Activated naive CD8-positive, alpha-beta T cell treated with anti-CD3 and anti-CD28 coated beads, Interleukin-2, amount 50 U/mL, for 24 hours (primary cell): ENCODE measurements at places on chromosomes 6 and 20.
A peak's percentile ranks its signal among the peaks of the same experiment; 100 is the strongest.

DNA sequence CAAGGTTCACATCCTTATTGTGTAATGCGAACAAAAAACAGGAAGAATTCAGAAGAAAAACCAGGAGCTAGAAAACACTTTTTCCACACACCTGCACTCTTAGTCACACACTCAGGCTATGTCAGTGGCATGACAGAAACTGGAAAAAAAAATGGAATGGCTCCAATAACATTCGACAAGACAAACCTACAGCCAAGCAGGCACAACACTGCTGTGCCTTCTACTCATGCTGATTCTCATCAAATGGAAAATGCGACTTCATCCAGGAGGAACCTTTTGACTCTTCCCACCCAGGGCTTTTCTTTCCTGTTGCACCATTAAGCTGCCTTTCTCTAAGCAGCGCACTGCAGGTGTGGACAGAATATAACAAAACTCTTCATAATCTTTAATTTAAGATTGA lies 163.2 kb upstream of the BTBD3 start:
- DNase-seq: no peak

GRCh38 chr6:14290772-14291330 lies 173.3 kb downstream of the CD83 start:
- no peak for DNase-seq

DNA sequence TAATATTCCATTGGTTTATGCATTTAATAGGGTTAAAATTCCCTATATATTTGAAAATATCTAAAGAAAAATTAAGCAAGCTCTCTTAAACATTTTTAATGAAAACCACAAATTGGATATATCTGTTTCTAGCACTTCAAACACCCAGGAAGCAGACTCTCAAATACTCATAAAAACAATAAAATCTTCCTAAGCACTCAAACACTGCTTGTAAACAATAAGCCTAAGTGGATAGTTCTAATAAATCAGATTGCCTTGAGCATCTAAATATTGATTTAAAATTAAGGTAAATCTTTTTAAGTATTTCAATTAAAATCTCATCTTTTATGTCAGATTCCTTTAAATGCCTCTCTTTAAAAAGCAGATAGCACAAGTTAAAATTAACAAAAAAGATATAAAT lies 254.4 kb downstream of the KCNQ5 start:
- no peak for DNase-seq

DNA sequence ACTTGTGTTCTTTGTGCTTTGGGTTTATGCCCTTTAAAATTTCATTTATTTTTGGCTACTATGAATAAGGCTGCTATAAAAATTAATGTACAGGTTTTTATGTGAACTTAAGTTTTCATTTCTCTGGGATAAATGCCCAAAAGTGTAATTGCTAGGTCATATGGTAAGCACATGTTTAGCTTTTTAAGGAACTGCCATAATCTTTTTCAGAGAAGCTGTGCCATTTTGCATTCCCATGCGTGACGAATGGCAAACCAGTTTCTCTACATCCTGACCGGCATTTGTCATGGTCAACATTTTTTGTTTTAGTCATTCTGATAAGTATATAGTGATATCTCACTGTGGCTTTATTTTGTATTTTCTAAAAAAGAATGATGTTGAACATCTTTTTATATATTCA lies 236.0 kb upstream of the SGK1 start:
- DNase-seq: no peak

DNA sequence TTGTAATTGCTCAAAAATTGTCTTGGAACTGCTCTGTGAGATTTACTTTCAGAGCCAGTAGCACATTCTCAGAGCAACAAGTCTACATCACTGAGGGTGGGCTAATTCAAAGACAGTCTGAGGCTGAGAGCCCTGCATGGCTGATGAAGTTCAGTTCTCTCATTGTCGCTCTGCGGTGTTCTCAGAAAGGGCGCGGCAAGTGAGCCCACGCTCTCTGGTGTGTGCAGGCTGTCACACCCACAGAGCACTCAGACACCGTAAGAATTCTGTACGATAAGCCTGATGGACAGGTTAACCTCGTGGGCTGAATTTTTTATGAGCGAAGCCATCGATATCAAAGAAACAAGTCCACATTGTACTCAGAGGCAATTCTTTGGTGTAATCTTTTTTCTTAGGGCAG lies 557.8 kb downstream of the HACE1 start:
- no peak for DNase-seq

- DNase-seq: no peak
These were observed 10.3 kb downstream of the ZNF337 start for GRCh38 chr20:25686081-25687067.

- DNase-seq: no peak
These were observed 637.4 kb downstream of the MMUT start for GRCh38 chr6:48825501-48826151.

- no peak for DNase-seq
These were observed 15.8 kb upstream of the STX16 start for GRCh38 chr20:58635279-58635665.

DNA sequence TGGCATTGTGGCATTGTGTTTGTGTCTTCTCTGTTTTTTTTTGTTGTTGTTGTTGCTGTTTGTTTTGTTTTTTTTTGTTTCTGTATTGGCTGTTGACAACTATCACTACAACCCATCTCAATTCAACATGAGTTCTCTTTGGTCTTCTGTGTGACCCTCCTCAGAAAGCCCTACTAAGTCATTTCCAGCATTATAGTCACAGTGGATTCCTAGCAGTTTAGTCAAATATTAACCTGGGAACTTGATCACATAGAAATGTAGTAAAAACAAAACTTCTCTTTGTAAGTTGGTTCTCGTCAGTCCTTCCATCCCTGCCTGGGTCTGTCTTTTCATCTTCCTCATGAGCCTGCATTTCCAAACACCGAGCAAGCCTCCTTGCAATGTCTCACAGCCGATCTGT lies 16.8 kb downstream of the SLC17A2 start:
- no peak for DNase-seq

GRCh38 chr6:87102151-87102621 lies 7.3 kb upstream of the CGA start:
- no peak for DNase-seq

DNA sequence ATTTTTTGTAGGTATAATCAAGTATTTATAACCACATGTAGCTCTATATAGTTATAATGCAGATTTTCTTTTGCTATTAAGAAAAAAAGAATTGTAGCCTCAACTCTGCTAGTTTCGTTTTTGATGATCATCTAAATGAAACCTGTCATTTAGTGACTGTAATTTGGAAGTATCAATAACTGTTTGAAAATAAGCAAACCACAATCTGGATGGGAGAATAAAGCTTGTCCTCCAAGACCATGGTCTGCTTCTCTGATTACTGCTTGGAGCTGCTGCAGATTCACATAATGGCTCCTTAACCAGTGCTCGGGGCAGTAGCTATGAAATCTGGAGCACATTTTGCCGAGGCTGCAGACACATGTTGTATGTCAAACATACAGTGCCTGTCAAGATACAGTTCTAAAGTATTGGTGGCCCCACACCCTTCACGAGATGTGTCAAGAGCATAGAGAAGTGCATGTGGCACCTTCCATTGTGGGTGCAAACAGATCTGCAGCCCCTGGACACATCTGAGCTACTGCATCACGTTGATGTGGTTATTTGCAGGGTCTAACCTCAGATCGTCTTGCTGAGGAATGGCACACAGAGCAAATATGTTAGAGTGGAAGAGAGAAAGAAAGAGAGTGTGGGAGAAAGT lies 255.7 kb upstream of the SUPT3H start:
- DNase-seq: no peak

GRCh38 chr6:44868910-44869309 lies 459.2 kb upstream of the RUNX2 start:
- no peak for DNase-seq

DNA sequence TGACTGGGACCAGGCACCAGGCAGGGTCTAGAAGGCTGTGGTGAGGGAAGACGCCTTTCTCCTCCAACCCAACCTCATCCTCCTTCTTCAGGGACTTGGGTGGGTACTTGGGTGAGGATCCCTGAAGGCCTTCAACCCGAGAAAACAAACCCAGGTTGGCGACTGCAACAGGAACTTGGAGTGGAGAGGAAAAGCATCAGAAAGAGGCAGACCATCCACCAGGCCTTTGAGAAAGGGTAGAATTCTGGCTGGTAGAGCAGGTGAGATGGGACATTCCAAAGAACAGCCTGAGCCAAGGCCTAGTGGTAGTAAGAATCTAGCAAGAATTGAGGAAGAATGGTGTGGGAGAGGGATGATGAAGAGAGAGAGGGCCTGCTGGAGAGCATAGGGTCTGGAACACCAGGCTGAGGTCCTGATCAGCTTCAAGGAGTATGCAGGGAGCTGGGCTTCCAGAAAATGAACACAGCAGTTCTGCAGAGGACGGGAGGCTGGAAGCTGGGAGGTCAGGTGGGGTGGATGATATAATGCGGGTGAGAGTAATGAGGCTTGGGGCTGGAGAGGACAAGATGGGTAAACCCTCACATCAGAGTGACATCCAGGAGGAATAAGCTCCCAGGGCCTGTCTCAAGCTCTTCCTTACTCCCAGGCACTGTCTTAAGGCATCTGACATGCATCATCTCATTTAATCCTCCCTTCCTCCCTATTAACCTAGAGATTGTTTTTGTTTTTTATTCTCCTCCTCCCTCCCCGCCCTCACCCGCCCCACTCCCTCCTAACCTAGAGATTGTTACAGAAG lies 45.2 kb upstream of the TTPAL start:
- DNase-seq: no peak

- DNase-seq: no peak
These were observed 53.3 kb upstream of the EYA4 start for GRCh38 chr6:133187657-133188453.

DNA sequence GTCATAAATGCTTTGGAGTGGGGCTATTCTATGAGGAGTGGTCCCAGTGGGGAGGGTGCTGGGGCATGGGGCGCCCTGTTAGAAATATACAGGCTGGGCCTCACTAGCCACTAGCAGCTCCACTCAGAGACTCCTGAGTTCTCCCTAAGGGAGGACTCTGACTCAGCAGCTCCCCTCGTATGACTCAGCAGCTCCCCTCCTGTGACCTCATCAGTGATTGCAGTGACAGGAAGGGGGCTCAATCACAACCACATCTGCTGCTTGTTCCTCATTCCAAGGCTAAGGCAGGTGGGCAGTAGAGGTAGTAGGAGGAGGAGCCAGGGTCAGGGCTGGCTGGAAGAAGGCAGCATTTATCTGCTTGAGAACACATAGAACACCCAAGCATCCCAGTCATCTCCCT lies 73.7 kb downstream of the PRND start:
- peak; percentile 25 for DNase-seq

GRCh38 chr6:11064836-11065235 lies 20.7 kb upstream of the ELOVL2 start:
- no peak for DNase-seq

DNA sequence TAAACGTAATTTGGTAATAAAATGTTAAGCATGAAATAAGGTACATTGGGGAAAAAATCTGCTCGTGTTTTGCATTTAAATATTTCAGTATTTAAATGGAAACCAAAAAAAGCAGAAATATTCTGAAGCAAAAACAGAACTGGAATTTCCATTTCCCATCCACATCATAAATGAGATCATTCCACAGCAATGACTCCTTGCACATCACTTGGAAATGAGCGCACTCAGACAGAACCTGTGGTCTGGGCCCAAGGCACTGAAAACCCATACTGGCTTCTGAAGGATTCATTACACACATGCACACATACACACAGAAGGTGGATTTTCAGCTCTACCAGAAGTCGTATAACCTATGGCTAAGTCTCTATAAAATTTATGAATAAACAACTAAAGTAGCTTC lies 174.8 kb downstream of the IBTK start:
- no peak for DNase-seq

DNA sequence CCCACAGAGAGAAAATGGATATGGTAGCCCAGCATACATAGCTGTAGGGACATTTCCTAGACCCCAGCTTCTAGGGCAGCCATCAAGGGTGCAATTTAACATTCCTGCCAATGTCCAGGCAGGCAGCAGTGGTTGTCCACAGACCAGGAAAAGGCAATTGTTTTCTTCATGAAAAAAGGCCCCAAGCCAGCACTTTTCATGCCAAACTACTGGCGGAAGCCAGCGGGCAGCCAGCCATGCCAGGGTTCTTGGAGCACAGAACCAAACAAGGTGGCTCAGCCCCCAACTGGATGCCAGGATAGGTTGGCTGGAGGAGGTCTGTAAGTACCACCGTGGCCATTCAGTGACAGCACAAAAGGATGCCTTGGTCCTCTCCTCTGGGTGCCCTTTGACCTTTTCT lies 94.6 kb downstream of the BANF2 start:
- no peak for DNase-seq

GRCh38 chr6:13045676-13046075 lies 282.7 kb downstream of the TBC1D7 start:
- no peak for DNase-seq

GRCh38 chr6:3232017-3232945 lies 4.8 kb upstream of the TUBB2B start:
- DNase-seq: no peak

GRCh38 chr6:148836751-148837150 lies 89.9 kb downstream of the UST start:
- DNase-seq: no peak

- DNase-seq: no peak
These were observed 67.3 kb downstream of the ISM1 start for GRCh38 chr20:13288357-13288756.

GRCh38 chr6:17483391-17484016 lies 90.1 kb downstream of the CAP2 start:
- no peak for DNase-seq

- DNase-seq: peak; percentile 14
These were observed 122.1 kb upstream of the SPACA1 start for GRCh38 chr6:87925373-87926060.

DNA sequence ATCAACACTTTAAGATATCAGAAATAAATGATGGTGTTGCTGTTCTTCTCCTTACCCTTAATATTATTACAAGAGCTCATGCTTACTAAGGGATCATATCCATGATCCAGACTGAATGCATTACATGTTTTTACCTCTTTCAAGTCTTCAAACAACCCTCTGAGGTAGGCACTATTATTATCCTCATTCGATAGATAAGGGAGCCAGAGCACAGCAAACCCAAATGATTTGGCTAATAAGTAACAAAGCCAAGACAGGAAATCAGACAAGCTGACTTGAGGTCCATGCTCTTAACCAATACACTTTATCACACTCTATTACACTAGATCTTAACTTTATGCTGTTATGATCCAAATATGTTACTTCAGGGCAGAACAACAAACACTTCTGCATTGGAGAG lies 145.9 kb downstream of the RALGAPA2 start:
- DNase-seq: no peak

DNA sequence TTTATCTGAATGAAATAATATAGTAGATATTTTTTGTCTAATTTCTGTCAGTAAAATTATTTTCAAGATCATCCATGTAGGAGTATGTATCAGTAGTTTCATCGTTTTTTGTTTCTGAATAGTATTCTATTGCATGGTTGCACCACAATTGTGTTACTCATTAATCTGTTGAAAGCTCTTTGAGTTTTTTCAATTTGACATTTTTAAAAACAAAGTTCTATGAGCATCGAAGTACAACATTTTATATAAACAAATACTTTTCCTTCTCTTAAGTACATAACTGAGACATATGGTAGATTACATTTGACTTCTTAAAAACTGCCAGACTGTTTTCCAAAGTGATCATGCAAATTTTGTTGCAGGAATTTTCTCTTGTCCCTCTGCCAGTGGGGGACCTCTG lies 1113.1 kb upstream of the CITED2 start:
- no peak for DNase-seq

- DNase-seq: peak; percentile 48
These were observed 104.6 kb upstream of the EXOC2 start for GRCh38 chr6:797479-798077.
